GM23338 (cell line): ENCODE measurements at places on chromosomes 1 and 21.

- DNase-seq, result no peak
Observed at GRCh38 chr1:5865774-5866173, 126.5 kb downstream of the NPHP4 start.

DNA sequence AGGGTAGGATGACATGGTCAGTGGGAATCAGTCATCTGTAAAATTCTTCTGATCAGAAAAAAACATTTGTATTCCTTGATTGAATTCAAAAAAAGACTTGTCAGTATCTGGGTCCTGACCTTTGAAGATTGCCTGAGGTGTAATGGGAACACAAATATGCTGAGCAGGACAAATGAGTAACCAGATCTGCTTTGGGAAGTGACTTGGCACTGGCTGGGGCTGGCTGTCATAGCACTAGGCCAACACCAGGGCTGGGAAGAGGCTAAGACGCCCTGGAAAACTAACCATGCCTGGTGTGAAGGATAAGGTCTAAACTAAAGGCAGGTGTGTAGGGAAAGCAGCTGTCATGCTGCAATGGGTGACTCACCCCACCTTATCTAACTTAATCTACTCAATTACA, 452.9 kb upstream of the BEND5 start:
- peak; percentile 34 for DNase-seq

DNA sequence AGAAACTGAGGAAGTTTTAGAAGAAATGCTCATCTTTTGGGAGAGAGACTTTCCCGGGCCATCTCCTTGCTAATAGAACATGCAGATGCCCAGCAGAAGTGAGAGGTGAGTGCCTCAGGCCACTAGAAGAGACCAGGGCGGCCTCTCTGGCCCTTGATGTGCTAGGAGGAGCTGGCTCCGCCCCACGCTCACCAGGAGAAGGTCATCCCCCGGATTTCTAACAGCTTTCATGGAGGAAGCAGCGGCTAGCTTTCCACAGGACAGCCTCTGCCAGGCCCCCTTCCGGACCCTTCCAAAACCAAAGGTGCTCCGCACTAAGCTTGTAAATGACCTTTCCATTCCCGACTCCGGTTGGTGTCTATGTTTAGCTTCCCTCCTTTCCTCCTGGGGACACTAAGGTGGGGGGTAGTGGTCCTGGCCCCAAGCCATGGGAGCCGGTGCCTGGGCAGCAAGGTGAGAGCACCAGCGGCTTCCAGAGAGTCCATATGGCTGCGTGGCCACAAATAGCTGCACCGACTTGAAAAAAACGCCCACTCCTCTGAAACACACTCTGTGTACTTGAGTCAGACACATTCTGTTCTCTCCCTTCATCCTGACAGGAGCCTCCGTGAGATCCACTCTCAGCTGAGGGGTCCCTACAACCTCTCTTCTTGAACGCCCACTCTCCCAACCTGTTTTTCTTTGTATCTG, 249.9 kb downstream of the TNR start:
- DNase-seq, result peak; percentile 30

- DNase-seq, result no peak
Observed at GRCh38 chr1:233006108-233006507, 55.7 kb downstream of the NTPCR start.

DNA sequence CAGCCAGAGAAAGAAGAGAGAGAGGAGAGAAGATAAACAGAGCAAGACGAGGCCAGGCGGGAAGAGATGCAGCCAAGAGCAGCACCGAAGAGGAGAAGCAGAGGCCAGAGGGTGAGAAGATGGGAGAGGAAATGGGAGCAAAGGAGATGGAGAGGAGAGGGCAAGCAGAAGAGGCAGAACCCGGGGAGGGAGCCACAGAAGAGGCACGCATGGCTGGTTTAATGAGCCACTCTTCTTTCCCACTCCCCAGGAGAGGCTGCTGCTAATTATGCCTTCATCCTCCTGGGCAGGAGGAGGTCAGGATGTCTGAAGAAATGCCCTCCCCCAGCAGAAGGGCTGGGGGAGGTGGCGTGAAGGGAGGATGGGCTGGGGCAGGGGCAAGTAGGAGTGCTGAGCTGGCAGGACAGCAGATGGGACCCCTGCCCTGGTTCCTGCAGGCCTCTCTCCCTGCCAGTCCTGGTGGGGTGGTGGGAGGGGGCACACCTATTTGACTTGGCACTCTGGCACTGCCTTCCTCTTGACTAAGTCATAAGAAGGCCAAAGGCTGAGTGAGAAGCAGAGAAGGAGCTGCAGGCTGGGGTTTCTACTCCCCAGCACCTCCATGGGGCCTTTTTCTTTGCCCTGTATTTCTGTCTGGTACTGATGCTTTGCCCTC, 32.3 kb downstream of the KIRREL1 start:
- DNase-seq, result no peak

DNA sequence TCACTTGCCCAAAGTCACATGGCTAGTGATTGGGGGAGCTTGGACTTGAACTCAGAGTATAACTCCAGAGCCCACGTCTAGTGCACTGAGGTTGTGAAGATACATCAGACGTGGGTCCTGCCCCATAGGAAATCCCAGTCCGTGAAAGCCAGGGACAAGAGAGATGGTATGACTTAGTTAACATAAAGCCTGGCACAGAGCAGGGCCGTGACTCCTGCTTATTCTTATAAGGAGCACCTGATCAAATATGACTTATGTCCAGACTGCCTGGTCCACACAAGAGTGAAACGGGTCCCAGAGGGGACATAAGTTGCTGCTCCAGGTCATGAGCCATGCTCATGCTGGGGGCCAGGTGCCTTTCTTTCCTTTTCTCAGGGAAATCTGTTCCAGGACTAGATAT, 166.3 kb upstream of the USP24 start:
- DNase-seq, result no peak

GRCh38 chr1:54818461-54819194, 17.5 kb upstream of the TTC22 start:
- DNase-seq, result no peak

GRCh38 chr1:221272940-221273339, 393.7 kb downstream of the HLX start:
- DNase-seq, result peak; percentile 2

DNA sequence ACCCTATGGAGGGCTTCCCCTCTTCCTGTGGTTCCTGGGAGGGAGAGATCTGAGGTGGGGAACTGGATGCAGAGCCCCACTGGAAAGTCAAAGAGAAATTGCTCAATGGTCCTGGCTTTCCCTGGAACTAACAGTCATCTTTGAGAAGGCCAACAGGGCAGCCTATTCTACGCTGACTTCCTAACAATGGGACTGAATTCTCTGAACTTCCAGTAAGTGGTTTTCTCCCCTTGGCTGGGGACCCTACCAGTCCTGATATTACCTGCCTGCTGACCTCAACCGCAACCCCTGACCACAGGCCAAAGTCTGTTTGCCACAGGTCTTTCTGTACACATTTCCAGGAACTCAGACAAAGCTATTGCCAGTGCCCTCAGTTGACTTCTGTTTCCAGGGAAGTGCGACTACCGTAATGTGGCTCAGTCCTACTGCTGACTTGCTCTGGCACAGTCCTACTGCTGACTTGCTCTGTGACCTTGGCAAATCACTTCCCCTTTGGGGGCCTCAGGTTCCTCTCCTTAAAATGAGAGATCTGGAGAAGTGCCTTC, 55.3 kb downstream of the C8B start:
- DNase-seq, result no peak

- DNase-seq, result no peak
Observed at GRCh38 chr1:180309338-180309737, 79.3 kb downstream of the LHX4 start.

DNA sequence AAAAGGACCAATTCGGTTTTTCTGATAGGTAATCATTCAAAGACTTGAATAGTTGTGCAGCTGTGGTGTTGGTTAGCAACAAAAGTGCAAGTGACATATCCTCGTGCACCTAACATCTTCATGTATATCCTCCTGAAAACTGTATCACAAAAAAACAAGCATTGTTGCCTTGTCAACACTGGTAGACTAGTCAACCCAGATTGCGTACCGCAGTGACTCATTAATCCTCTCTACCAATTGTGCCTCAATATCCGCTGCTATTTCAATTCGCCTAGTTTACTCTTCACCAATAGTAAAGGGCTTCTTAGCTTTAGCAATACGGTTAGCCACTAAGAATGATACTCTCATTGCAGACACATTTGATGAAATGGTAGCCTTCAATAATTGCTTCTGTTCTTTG, 3.5 kb downstream of the HHAT start:
- no peak for DNase-seq

- DNase-seq, result no peak
Observed at GRCh38 chr1:18978706-18979105, 22.2 kb upstream of the IFFO2 start.

DNA sequence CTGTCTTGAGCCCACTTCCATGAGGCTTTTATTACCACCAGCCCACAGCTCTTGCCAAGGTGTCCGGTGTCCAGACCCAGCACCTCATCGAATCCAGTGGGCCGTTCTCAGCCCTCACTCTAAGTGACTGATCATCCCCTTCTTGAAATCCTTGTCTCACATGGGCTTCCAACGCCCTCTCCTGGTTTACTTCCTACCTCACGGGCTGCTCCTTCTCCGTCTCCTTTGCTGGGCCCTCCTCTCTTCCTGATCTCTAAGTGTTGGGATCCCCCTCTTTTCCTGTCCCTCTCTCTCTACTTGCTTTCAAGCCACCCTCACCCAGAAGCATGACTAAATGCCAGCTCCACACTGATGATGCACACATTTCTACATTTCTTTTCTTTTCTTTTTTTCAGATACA, 9.0 kb upstream of the RHBG start:
- peak; percentile 86 for DNase-seq
